ENCODE measurements at places on chromosomes 13 and 19. TPM values are rescaled to one million over a fixed set of nuclear protein-coding genes. Genes with fewer than 3 reads are reported as not detected.

Gene ZNF823
- 10.1 TPM for polyA plus RNA-seq

Gene MAP4K1
- 0.45 TPM for polyA plus RNA-seq

Gene ZNF540
- 5.2 TPM for polyA plus RNA-seq

Gene GRK1
- polyA plus RNA-seq: 0.21 TPM

Gene NCR1
- polyA plus RNA-seq: not detected

Gene CEACAM8
- polyA plus RNA-seq: not detected

Gene CCDC106
- 2.5 TPM for polyA plus RNA-seq

Gene KCNN1
- polyA plus RNA-seq: not detected

Gene NHLRC3
- 114 TPM for polyA plus RNA-seq

Gene BBC3
- 2.9 TPM for polyA plus RNA-seq

Gene ZNF700
- polyA plus RNA-seq: 7.3 TPM

Gene ZNF99
- not detected for polyA plus RNA-seq

Gene ANKRD24
- 1.9 TPM for polyA plus RNA-seq

Gene CYP2A6
- not detected for polyA plus RNA-seq

Gene RGL3
- 5.6 TPM for polyA plus RNA-seq

Gene SIGLECL1
- not detected for polyA plus RNA-seq

Gene ERFL
- polyA plus RNA-seq: not detected

Gene POU2F2
- polyA plus RNA-seq: 2.7 TPM

Gene HSH2D
- 19.3 TPM for polyA plus RNA-seq

Gene THSD8
- not detected for polyA plus RNA-seq

Gene CGB2
- polyA plus RNA-seq: not detected

Gene LCP1
- polyA plus RNA-seq: 21.3 TPM

Gene FGF14
- 0.74 TPM for polyA plus RNA-seq

Gene ZNF578
- 0.27 TPM for polyA plus RNA-seq

Gene CALR3
- not detected for polyA plus RNA-seq

Gene RNF17
- not detected for polyA plus RNA-seq

Gene DNAAF3
- 0.62 TPM for polyA plus RNA-seq

Gene BORA
- 9.7 TPM for polyA plus RNA-seq

Gene SLC15A1
- polyA plus RNA-seq: 36.9 TPM

Gene ZNF317
- 29.7 TPM for polyA plus RNA-seq

Gene LYPD5
- polyA plus RNA-seq: 0.35 TPM

Gene TUBA3C
- not detected for polyA plus RNA-seq

Gene ZNF66
- not detected for polyA plus RNA-seq

Gene IGFL1
- polyA plus RNA-seq: not detected

Data from small intestine (tissue), 16 donors.